Stomach (tissue), 19 donors: ENCODE measurements at places on chromosomes 3 and 15. TPM values are rescaled to one million over a fixed set of nuclear protein-coding genes. Genes with fewer than 3 reads are reported as not detected.
A peak's percentile ranks its signal among the peaks of the same experiment; 100 is the strongest.

Gene CFAP100
- polyA plus RNA-seq, result not detected

- no peak for DNase-seq
These were observed 156.0 kb upstream of the MRPL3 start for GRCh38 chr3:131658771-131659170.

GRCh38 chr3:108477511-108478147 is 32.8 kb downstream of the MYH15 start:
- DNase-seq, result peak; percentile 52

DNA sequence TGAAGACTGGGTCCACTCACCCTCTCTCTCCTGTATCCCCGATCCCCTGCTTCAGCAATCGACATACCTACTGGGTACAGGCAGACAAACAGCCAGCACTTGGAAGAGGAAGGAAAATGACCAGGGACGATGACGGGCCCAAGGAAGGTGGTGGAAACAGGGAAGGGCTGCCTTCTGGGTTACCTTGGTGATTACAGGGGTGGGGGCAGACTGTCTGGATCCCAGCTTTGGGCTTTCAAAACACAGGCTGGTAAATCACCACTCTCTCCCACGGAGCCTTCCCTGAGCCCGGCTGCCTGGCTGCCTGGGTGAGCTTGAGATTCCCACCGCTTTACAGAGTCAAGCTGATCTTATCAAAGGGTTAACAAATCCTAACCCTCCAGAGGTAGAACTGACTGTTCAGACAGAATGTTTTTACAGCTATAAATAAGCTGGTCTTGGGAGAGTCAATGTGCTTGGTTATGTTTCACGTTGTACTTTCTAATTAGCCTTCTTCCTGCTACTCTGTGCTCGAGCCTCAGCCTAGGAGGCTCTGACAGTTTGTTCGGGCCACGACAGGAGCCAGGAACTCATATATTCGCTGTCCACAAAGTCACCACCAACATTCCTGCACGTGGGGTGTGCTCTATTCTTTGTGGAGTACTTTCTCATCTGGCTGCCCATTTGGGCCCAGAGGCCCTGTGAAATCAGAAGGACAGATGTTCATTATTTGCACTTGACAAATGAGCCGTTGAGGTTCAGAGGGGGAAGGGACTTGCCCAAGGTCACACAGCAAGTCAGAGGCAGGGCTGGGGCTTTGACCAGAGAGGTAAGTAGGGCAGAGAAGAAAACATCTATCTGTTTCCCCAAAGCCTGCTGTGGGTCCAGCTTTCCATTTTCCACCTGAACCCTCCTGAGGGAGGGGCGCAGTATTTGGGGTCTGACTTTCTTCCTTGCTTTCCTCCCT is 63.5 kb downstream of the FEM1B start:
- DNase-seq, result no peak

DNA sequence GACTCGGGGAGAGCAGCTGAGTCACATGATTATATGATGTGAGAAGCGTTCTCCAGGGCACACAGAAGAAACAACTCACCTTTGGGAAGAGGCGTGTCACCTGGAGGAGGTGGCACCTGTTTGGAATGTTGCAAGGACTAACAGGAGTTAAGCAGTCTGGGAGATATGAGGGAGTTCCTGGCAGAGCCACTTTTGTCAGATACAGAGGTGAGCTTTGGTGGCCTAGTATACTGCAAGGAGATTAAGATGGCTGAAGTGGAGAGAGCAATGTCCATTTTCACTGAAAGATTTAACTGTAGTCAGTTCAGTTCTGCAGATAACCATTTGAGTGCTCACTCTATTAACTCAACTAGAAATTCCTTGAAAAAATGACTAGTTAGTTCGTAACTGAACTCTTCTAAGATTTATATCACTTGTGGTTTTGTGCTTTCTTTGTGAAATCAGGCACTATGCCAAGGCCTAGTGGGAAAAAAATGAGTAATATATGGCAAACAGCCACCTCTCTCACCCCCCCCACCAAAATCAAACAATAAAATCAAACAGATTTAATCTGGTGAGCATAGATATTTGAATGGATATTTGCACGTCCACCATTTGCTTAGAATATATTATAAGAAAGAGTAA is 61.3 kb downstream of the CRYBG3 start:
- peak; percentile 44 for DNase-seq

- DNase-seq, result no peak
These were observed 94.5 kb downstream of the MESD start for GRCh38 chr15:80895091-80895490.

DNA sequence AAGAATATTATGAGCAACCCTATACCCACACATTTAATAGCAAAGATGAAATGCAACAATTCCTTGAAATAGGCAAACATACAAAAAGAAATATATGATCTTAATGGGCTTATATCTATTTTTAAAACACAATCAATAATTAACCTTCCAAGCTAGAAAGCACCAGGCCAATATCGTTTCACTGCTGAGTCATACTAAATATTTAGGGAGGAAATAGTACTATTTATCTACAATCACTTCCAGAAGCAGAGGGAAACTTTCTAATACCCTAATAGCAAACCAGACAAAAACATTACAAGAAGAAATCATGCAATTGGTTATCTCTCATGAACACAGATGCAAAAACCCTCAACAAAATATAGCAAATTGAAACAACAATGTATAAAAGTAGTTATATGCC is 207.8 kb downstream of the MTHFS start:
- no peak for DNase-seq

DNA sequence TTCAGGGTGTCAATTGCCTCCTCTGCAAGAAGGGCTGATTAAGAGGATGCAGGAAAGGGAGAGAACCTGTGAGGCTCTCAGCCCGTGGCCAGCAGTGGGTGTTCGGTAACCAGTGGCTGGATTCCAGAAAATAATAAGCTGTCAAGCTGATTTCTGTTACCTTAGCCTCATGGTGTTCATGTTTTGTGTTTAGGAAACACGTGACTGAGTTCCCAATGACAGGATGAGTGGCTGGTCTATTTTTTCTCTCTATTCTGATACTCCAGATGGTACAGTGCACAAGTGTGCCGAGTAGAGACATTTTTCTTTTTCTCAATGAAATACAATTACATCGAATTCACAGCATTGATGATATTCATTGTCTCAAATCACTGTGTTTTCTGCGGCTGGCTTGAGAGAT is 43.6 kb downstream of the EDEM1 start:
- no peak for DNase-seq

DNA sequence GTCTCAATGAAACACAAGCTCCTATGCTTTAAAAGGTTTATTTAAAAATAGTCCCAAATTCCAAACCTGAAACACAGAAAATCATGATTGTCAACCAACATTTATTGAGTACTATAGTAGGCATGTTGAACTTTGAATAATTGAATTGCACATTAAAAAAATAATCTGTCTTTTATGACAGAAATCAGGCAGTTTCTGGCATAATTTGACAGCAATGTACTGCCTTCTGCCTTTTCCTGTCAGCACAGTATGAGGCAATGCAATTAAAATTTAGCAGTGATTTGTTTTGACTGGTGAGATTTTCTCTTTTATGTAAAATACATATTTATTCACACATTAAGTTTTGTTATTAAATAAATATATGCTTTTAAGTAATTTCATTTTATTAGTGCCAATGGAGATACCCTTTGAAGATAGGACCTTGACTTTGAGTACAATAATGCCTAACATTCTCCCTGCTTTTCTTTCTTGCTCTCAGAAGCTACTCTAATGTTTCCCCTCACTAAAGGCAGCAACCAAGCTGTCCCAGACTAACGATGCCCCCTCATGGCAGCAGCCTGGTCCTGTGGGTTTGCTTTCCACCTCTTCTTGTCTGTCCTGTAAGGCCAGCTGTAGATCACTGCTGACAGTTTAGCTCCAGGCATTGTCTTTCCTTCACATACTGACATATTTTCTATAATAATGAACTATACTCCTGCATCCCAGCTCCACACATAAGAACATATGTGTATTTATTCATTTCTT is 346.7 kb downstream of the IL20RB start:
- DNase-seq, result no peak

DNA sequence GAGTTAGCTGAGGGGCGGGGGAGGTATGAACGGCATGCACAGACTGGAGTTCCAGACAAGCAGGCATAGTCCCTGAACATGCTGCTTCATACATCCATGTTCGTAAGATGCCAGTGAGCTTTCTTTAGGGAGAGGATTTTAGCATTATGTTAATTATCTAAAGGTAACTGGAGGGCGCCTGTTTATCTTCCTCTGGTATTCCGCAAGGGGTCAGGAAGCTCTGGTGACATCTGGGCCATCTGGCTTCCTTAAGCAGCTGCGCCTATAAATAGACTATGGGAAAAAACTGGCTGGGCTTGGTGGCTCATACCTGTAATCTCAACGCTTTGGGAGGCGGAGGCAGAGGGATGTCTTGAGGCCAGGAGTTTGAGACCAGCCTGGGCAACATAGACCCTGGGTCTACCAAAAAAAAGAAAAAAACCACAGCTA is 1.5 kb upstream of the FBXO22 start:
- DNase-seq, result no peak

DNA sequence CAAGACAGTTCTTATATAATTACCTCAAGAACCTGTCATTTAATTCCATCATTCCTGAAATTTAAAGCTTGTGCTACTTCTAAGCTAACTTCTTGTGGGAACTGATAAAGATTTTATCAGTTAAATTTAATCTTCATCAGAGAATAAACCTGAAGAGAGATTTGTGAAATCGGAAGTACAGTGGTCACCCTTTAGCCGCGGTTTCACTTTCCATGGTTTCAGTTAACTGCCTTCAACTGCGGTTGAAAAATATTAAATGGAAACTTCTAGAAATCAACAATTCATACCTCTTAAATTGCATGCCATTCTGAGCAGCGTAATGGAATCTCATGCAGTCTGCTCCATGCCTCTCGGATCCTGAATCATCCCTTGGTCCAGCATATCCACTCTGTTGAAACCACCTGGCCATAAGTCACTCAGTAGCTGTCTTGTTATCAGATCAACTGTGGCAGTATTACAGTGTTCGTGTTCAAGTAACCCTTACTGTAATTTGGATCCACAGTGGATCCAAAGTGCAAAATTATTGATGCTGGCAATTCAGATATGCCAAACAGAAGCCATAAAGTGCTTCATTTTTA is 626.1 kb downstream of the CADM2 start:
- no peak for DNase-seq

GRCh38 chr3:127529346-127530188 is 61.0 kb downstream of the TPRA1 start:
- DNase-seq, result no peak

Gene HGD
- polyA plus RNA-seq, result 12.8 TPM

DNA sequence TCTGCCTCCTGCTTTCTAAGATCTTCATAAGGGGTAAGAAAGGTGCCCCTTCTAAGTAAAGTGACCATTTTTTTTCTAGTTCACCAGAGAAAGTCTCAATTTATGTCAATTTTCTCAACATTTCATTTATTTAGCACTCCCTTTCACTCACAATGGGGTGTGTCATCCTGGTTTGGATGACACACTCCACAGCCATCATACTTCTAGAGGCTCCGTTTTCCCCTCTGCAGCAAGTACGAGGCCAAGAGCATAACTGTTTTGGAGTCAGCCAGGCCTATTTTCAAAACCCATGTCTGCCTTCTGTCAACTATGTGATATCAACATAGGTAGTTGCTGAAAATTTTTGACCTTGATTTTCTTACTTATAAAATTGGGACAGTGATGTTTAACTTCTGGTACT is 703.2 kb downstream of the NLGN1 start:
- DNase-seq, result no peak

- no peak for DNase-seq
These were observed 39.4 kb upstream of the APEH start for GRCh38 chr3:49634736-49635135.

Gene HESX1
- polyA plus RNA-seq, result 2.7 TPM

DNA sequence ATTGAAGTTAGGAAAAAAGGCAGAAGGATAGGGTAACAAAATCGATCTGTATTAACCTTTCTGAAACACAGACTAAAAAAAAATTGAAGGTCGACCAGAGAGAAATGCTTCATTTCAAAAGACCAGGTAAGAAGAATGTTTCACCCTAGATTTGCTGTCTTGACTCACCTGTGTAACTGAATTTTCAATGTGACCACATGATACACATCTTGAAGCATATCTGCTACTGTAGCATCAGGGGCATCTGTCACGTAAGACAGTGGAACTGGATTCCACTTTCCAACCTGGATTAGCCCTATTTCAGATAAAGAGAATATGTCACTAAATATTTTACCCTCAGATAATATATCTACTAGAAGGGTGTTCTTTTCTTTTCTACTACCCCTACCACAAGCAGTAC is 9.3 kb downstream of the SATB1 start:
- DNase-seq, result no peak
